CD4-positive, alpha-beta T cell (primary cell): ENCODE measurements at places on chromosomes 4 and X. TPM values are rescaled to one million over a fixed set of nuclear protein-coding genes. Genes with fewer than 3 reads are reported as not detected.

- no peaks in the 10 kb centered on the region for H3K27me3 ChIP-seq
- H3K4me3 ChIP-seq = no peak overlapping the region
- no peaks in the 10 kb centered on the region for H3K4me1 ChIP-seq
- H3K36me3 ChIP-seq = no peaks in the 10 kb centered on the region
Observed at GRCh38 chr4:114108869-114109268, 129.4 kb upstream of the ARSJ start.

The FGD1 gene
- total RNA-seq = not detected

GRCh38 chr4:123862812-123863211, 466.2 kb downstream of the SPRY1 start:
- no peaks in the 10 kb centered on the region for H3K4me1 ChIP-seq
- no peak overlapping the region for H3K27ac ChIP-seq
- no peak overlapping the region for H3K4me3 ChIP-seq
- no peak for DNase-seq
- H3K36me3 ChIP-seq = no peaks in the 10 kb centered on the region
- H3K27me3 ChIP-seq = no peaks in the 10 kb centered on the region

GRCh38 chrX:71298119-71298518, 3.4 kb upstream of the ITGB1BP2 start:
- H3K36me3 ChIP-seq = peaks cover 60% of the 10 kb centered on the region
- no peaks in the 10 kb centered on the region for H3K27me3 ChIP-seq
- no peak for DNase-seq
- H3K4me3 ChIP-seq = no peak overlapping the region

GRCh38 chr4:4368809-4369580, 17.9 kb upstream of the NSG1 start:
- H3K27ac ChIP-seq = no peak overlapping the region
- no peaks in the 10 kb centered on the region for H3K27me3 ChIP-seq
- DNase-seq = no peak
- H3K36me3 ChIP-seq = no peaks in the 10 kb centered on the region
- H3K4me3 ChIP-seq = no peak overlapping the region
- H3K4me1 ChIP-seq = no peaks in the 10 kb centered on the region

DNA sequence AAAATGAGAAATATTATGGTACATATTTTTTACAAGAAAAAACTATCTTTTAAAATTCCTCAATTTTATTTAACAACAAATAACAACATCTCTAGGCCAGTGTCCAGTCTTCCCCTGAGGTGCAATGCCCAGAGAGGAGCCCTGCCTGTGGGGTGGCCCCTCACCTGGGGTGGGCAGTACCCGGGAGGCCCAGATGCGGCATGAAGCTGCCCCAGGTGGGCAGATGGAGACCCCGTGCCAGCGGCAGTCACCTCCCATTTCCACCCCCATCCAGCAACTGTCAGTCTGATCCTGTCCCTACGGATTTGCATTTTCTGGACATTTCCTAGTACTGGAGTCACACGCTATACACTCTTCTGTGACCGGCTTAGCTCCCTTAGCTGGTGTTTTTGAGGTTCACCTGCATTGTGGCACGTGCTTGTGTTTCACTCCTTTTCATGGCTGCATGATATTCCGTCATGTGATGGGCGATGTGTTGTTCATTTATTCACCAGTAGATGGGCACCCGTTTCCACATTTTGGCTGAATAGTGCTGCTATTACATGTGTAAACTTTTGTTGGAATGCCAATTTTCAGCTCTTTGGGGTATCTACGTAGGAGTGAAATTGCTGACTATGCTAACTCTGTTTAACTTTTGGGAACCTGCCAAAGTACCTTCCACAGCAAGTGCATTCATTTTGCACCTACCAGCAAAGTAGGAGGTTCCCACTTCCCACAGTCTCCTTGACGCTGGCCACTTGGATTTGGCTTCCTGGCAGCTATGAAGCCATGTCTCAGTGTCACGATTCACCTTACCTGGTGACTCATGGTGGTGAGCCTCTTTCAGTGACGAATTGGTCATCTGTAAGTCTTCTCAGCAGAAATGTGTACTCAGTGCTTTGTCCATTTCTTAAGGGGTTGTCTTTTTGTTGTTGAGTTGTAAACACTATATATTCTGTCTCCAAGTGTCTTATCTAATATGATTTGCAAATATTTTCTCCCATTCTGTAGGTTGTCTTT, 11.7 kb upstream of the MAEA start:
- H3K36me3 ChIP-seq = no peaks in the 10 kb centered on the region
- H3K27me3 ChIP-seq = no peaks in the 10 kb centered on the region
- no peak for DNase-seq
- no peaks in the 10 kb centered on the region for H3K4me1 ChIP-seq
- H3K27ac ChIP-seq = no peak overlapping the region
- no peak overlapping the region for H3K4me3 ChIP-seq

DNA sequence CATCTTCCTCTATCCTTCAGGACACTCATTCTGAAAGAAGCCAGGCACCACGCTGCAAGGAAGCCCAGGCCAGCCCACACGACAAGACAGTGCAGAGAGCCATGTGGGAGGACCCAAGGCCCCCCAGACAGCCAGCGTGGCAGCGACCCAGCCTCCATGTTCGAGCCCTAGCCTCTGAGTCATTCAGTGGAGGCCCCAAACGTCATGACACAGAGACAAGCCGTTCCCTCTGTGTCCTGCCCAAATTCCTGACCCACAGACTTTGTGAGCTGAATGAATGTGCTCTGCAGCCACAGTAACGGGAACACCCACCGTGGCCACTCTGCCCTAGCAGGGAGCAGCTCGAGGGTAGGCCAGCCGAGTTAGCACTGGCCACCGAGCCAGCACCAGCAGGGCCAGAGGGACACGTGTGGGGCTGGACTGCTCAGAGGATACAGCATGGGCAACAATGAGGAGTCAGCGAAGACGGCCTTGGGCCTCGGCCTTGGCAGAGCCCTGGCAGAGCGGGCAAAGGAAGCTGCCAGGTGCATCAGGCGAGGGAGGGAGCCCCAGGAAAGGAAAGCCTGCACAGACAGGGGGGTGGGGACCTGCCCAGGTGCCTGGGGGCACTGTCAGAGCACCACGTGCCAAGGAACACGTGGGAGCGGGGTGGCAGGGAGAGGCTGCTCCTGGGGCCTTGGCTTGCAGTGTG, 8.6 kb downstream of the BLOC1S4 start:
- H3K27me3 ChIP-seq = no peaks in the 10 kb centered on the region
- no peak overlapping the region for H3K4me3 ChIP-seq
- DNase-seq = no peak
- peaks cover 16% of the 10 kb centered on the region for H3K4me1 ChIP-seq

DNA sequence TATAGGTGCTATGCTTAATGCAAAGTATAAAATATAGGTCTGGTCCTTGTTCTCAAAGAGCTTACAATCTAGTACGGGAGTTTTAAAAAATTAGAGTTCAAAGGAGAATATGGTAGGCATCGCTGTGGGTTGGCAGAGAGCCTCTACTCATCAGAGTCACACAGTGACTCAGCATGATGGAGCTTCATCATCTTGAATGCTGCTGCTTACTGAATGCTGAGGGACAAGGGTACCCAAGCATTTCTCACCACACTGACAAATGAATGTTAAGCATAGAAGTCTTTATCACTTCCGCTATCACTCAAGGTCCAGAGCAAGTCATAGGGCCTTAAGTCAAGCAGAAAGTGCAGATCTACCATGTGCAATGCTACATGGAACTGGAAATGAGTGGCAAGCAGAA, 268.6 kb upstream of the IGFBP7 start:
- no peak for DNase-seq
- no peak overlapping the region for H3K4me3 ChIP-seq
- H3K27me3 ChIP-seq = no peaks in the 10 kb centered on the region
- no peaks in the 10 kb centered on the region for H3K36me3 ChIP-seq
- no peaks in the 10 kb centered on the region for H3K4me1 ChIP-seq
